ENCODE measurements at places on chromosomes 3 and 15.

- no peaks in the 10 kb centered on the region for H3K4me1 ChIP-seq
- H3K4me3 ChIP-seq, result no peak overlapping the region
- H3K27me3 ChIP-seq, result no peaks in the 10 kb centered on the region
- no peak for DNase-seq
These were observed 8.4 kb downstream of the GMNC start for GRCh38 chr3:190854062-190854461.

DNA sequence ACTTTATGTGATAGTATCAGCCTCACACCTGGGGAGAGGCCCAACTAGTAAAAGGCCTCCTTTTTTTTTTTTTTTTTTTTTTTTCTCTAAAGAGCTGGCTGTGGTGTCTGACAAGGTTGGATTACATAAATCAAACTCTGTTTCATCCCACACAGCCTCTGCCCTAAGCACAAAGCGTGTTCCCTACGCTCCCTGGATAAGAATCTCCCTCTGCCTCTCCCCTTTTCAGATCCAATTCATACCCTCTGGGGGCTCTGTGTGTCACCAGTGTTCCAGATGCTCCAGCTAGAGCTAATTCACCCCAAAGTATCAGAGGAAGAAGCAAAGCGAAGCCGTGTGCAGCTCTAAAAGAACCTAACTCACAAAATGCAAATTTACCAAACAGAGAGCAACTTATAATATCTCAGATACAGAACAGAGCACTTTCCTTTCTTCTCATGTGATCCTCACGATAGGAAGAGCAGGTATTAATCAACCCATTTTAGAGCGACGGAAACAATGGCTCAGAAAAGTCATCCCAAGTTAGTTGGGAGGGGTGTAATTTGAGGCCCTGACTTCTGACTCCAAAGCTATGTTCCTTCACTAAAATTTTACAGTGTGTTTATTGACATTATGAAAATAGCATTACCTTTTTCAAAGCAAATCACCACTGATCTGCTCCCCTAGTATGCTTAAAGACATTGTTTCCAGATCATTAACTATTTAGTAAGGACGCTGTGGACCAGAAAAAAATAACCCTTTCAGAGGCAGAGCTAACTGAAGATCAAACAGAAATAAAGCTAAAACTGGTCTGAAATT is 12.4 kb downstream of the BMF start:
- H3K4me1 ChIP-seq, result peaks cover 84% of the 10 kb centered on the region
- no peak overlapping the region for H3K27ac ChIP-seq
- DNase-seq, result no peak

DNA sequence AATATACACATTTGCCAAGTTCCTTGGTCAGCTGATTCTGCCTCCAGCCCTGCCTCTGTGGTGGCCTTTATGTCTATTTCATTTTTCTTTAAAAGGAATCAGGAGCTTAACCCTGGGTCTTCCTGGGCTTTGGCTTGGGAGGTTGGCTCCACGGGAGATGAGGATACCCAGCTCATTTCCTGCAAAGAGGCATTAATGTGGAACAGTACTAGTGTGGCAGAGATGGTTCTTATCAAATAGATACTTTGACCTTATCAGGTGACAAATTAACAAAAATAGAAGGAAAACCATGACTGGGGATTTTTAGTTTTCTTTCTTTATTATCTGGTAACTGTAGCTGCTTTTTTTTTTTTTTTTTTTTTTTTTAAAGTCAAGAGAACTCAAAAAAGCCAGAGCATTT is 42.8 kb downstream of the BBS4 start:
- H3K27ac ChIP-seq, result no peak overlapping the region
- H3K36me3 ChIP-seq, result peaks cover 10% of the 10 kb centered on the region
- no peak overlapping the region for H3K4me3 ChIP-seq
- peaks cover 2% of the 10 kb centered on the region for H3K4me1 ChIP-seq
- no peak for DNase-seq

- no peaks in the 10 kb centered on the region for H3K36me3 ChIP-seq
- DNase-seq, result no peak
- peaks cover 3% of the 10 kb centered on the region for H3K27me3 ChIP-seq
- no peak overlapping the region for H3K27ac ChIP-seq
These were observed 6.1 kb upstream of the ZSCAN2 start for GRCh38 chr15:84594617-84595290.

GRCh38 chr3:25485673-25486072 is 57.6 kb downstream of the RARB start:
- H3K4me3 ChIP-seq, result no peak overlapping the region
- no peak for DNase-seq
- H3K4me1 ChIP-seq, result no peaks in the 10 kb centered on the region
- no peaks in the 10 kb centered on the region for H3K36me3 ChIP-seq
- H3K27ac ChIP-seq, result no peak overlapping the region

DNA sequence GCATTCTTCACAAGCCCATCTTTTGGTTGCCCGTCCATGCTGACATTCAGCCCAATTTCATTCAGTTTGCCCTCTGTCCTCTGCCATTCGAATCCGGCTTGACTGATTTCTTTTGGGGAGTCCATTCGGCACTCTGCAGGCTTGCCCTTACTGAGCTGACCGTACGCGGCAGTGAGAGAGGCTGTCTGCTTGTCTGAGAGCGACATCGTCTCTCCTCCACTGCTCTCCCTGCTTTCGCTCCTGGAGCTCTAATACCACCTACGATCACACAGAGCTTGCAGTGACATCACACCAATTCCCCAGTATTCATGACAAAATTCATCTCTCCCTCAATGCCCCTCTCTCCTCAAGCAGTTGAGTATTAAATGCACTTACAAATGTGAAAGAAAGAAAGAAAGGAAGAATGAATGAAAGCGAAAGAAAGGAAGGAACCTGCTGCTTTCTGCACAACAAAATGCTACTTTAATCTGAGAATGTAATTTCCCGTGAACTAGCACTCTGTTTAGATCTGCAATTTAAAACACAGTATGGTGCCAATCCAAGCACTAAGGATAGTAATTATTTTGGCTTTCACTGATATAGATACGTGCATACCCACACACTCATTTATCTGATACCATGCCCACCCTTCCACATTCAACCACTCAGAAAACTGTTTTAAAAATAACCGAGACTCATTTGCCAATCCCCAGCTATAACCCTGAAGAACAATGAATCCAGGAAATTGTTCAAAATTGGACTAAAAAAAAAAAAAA is 89.5 kb downstream of the DHX30 start:
- no peak overlapping the region for H3K4me3 ChIP-seq
- peaks cover 35% of the 10 kb centered on the region for H3K36me3 ChIP-seq
- H3K27ac ChIP-seq, result no peak overlapping the region
- DNase-seq, result no peak

DNA sequence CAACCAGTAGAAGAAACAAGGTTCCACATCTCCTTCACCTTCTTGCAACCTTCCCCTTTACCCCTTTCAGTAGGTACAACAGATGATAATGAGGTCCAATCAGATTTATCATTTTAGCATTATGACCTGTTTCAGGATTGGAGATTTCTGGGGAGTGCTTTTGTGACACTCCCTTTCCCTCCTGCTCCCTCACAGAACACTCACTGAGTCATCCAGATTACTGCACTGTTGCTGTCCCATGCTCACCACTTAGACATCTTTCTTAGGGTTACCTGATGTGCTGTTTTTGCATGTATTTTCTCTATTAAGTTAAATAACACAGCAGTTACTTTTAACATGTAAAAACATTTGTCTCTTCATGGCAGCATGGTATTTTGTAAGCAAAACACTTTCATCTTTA is 118.5 kb downstream of the MFSD1 start:
- DNase-seq, result no peak
- no peaks in the 10 kb centered on the region for H3K4me1 ChIP-seq
- H3K27ac ChIP-seq, result no peak overlapping the region
- H3K4me3 ChIP-seq, result no peak overlapping the region

Measured in activated CD8-positive, alpha-beta T cell treated with anti-CD3 and anti-CD28 coated beads, Interleukin-2, amount 10 ng/mL, durations not matched to agents 7 days and 5 days (primary cell).